ENCODE measurements at places on chromosomes 6 and 20. TPM values are rescaled to one million over a fixed set of nuclear protein-coding genes. Genes with fewer than 3 reads are reported as not detected.

GRCh38 chr20:20824924-20825584 lies 112.6 kb upstream of the RALGAPA2 start:
- peak; percentile 33 for DNase-seq

DNA sequence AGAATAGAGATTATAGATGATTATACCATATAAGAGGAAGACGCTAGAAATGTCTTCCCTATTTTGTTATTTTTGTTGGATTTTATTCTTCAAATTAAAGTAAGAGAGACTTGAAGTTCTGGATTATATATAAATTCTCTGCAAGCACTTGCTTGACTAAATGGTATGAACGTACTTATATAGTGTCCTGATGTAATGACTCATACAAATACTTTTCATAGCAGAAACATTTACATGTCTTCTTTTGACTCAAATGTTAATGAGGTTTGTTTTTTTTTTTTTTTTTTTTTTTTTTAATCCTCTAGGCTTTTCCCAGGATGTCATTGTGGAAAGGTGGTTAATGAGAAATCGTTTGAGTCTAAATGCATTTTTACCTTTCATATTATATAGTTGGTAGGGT lies 55.0 kb downstream of the PDE7B start:
- no peak for DNase-seq

The RAB44 gene
- total RNA-seq: 0.42 TPM

- no peak for DNase-seq
These were observed 96.3 kb downstream of the MTFR2 start for GRCh38 chr6:136153707-136154375.

The SAYSD1 gene
- 15.4 TPM for total RNA-seq

DNA sequence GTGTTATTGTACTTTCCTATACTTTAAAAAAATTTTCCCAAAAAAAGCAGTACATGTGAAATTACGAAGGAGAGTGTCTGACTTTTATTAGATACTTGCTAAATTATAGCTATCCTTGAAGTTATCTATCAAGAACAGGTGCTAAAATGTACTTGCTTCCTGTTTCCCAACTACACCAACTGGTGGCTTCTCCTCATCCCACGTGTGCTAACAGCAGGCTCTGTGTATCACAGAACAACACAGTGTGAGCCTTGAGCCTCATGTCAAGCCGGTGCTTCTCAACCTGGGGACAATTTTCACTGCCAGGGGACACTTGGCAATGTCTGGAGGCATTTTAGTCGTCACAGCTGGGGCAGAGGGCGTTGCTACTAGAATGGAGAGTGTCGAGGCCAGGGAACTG lies 36.2 kb upstream of the CDYL start:
- no peak for DNase-seq

The RIPPLY2 gene
- 0.22 TPM for total RNA-seq

The RIMS1 gene
- total RNA-seq: 0.43 TPM

Measured in left colon (tissue), 2 donors.